ENCODE measurements at places on chromosomes 11 and 22.

DNA sequence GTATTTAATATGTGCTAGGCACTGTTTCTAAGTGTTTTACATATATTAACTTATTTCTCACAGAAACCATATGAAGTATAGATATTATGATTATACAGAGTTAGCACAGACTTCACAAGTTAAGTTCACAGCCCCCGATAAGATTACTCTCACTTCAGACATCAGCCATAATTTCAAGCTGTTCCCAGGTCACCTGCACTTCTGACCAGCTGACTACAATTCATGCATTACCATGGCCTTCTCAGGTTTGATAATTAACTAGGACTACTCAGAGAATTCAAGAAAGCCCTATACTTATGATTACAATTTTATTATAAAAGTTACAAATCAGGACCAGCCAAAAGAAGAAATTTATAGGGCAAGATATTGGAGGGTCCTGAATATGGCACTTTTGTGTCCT lies 68.2 kb upstream of the RRM1 start:
- no peak for DNase-seq

- no peak for DNase-seq
These were observed 161.8 kb downstream of the KIRREL3 start for GRCh38 chr11:126838779-126839178.

DNA sequence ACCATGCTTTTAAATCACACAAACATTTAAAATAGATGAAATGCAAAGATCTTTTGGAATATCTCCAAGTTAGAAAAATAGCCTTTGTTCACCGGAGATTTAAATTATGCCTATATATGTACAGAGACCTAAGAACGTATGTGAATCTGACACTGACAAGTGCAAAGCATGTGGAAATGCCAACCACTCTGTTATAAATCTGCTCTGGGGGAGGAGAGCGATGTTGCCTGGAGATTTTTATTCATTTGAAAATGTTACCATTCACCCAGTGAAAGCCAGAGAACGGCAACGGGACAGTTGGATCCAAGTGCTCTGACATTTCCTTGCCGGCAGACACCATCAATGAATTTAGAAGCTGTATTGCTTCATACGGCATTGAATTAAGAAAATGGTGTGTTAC lies 39.8 kb upstream of the BMAL1 start:
- DNase-seq = no peak

DNA sequence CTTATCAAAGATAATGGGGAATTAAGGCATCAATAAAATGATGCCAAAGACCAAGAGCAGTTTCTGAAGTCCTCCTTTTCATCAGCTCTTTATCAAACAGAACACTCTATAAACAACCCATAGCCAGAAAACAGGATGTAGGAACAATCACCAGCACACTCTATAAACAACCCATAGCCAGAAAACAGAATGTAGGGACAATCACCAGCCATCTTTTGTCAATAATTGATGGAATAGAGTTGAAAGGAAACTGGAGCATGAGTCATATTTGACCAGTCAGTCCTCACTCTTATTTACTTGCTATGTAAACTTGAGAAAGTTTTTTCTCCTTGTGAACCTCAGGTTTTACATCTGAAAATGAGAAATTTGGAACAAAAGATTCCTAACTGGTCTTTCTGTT lies 10.0 kb downstream of the MS4A2 start:
- DNase-seq = no peak

GRCh38 chr22:31244046-31244942 lies 32.2 kb downstream of the LIMK2 start:
- DNase-seq = no peak

DNA sequence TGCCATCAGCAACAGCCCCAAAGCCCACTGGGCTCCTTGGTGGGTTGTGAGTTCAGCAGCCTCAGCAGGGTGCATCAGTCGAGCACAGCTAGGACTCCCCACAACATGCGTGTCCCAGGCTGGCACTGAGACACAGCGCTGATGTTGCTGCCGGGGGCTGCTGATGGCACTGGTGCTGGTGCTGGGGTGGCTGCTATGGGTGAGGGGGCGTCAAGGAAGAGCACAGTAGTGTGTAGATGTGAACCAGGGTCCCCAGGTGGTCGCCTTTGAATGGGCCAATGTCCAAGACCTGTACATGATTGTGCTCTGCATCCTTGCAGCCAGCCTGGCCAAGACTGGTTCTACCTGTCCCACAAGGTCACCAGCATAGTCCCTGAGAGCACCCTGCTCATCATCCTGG lies 121.3 kb upstream of the SERPIND1 start:
- DNase-seq = no peak

DNA sequence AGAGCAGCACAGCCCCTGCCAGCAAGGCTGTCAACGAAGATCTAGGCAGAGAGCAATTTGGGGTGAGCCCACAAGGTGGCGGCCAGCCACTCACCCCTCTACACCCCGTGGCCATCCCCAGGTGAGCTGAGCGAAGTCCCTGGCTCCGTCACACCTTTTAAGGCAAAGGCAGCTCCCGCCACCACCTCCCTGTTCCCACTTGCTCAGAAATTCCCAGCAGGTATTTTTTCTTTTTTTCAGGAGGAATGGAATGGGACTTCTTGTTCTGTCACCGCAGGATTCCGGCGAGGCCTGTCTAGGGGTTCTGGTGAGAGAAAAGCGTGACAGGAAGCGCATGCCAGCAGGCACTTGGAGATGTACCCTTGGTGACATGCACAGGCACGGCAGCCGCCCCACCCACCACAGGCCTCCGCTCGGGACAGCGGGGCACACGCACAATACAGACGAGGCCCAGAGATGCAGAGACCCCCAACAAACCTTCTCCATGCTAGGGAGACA lies 10.0 kb downstream of the RPL3 start:
- DNase-seq = no peak

DNA sequence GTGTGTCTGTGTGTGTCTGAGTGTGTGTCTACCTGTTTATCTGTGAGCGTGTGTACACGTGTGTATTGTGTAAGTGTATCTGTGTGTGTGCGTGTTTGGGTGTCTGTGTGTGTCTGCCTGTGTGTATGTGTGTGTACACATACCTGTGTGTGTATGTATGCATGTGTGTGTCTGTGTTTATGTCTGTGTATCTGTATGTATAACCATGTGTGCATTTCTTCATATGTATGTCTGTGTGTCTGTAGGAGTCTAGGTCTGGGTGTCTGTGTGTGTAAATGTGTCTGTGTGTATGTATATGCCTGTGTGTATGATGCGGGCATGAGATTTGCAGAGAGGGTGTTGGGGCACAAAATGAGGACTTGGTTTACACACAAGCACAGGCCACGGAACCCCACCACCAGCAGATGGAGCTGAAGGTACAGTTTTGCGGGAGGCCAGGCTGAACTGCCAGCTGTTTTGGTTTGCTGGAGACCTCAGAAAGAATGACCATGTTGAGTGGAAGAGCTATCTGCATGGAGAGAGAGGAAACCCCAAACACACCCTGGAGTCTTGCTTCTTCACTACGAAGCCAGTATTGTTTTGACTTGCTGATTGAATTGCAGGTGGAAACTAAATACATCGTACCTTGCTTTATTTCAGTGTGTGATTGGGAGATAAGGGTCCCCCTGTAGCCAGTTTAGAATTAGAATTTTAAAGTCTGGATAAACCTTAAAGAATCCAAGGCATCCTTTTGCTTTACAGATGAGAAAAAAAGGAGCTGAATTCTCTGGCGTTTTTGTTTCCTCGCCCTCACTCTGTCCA lies 497.2 kb downstream of the NTM start:
- no peak for DNase-seq

DNA sequence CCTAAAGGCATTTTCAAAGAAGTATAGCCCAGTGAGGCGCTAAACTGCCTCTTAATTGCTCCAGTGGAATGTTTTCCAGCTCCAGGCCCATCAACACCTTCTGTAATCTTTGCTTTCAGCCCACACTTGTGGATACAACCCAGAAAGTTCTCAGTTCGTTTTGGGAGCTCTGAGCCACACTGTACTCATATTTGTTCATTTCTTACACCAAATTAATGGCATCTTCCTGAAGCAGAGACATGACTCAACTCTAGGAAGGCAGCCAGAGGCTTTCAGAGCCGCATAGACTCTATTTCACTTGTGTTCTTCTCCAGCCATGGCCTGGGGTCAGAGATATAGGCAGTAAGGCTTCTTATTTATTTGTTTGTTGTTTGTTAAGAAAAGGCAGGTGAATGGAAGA lies 175.5 kb upstream of the NCAM1 start:
- no peak for DNase-seq

- no peak for DNase-seq
These were observed 300.4 kb downstream of the TMEM135 start for GRCh38 chr11:87338046-87338639.

DNA sequence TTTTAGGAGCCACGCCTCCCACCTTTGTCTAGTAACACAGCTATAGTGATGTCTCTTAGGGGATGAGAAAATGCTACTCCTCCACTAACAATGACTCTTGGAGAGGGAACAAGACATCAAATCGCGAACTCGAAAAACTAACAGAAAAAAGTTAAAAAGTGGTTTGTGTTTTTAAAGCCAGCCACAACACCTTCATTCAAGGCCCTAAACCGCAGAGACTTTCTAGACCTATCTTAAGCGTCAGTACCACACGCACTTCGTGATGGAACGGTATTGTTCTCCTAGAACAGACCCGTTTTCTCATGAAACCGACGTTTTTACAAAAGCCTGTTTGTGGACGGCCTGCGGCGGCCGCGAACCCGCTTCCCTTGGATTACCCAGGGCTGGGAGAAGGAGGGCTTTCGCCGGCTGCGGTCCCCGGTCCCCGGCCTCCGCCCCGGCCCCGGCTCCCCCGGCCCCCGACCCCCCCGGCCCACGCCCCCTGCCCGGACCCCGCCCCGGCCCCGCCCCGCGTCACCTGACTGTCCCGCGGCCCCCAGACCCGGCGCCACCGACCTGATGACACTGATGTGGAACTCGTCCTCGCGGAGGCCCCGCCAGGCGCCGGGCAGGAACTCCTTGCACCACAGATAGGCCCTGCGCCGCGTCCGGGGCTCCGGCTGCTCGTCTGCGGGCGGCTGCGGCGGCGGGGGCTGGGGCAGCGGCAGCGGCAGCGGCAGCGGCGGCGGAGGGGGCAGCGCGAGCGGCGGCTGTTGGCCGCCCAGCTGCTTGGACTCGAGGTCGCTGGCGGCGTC lies 718 bp downstream of the CHKA start:
- DNase-seq = no peak

GRCh38 chr11:131652231-131652630 lies 281.8 kb downstream of the NTM start:
- no peak for DNase-seq

DNA sequence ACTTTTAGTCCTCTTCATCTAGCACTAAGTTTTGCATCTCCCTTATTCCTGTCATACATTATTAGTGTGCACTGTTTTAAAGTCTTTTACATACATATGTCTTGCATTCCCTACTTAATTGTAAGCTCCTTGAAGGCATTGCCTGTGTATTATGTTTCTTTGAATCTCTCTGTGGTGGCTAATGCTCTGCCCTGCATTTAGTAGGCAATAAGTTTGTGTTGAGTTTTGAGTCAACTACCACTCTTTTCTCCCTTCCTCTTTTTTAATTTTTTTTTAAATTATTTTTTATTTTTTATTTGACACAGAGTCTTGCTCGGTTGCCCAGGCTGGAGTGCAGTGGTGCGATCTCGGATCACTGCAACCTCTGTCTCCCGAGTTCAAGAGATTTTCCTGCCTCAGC lies 78.9 kb downstream of the ZBTB16 start:
- DNase-seq = no peak

- DNase-seq = peak; percentile 28
These were observed 354.4 kb downstream of the SOX6 start for GRCh38 chr11:16001899-16002426.

DNA sequence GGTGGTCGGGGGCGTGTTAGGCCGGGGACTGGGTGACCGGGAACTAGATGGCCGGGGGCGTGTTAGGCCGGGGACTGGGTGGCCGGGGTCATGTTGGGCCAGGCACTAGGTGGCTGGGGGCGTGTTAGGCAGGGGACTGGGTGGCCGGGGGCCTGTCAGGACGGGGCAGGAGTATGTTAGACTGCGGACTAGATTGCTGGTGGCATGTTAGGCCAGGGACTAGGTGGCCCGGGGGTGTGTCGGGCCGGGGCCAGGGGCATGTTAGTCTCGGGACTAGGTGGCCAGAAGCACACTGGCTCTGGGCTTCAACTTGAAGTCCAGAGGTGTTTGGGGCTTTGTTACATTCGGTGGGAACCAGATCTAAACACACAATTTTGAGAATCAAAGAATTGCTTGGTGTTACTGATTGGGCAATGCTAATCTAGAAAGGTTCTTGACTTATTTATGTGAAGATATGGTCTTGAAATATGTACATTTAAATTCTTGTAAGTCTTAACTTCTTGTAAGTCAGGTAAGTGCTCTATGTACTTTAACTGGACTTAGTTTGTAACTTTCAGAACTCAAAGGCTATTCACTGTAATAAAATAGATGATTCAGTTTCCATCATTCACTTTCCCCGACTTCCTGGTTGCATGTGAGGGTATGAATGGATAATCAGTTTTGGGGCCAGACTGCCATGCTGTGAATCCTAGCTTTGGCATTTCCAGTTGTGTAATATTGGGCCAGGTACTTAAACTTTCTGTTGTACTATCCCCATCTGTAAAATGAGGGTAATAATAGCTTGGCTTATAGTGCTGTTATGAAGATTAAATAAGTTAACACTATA lies 1.1 kb downstream of the EXT2 start:
- no peak for DNase-seq

DNA sequence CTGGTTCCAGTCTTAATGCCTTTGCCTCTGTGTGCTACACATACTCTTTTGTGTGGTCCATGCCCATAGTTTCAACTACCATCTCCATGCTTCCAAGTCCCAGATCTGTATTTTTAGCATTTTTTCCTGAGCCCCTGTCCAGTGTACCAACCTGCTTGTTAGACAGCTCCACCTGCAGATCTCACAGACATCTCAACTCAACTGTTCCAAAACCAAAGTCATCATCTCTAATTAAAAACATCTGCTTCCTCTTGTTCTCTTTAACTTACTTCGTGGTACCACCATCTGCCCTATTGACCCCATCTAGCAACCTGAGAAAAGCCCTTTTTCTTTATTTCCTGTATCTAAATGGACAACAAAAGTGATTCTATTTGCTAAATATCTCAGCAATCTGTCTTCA lies 8.6 kb upstream of the KMT2A start:
- DNase-seq = no peak

DNA sequence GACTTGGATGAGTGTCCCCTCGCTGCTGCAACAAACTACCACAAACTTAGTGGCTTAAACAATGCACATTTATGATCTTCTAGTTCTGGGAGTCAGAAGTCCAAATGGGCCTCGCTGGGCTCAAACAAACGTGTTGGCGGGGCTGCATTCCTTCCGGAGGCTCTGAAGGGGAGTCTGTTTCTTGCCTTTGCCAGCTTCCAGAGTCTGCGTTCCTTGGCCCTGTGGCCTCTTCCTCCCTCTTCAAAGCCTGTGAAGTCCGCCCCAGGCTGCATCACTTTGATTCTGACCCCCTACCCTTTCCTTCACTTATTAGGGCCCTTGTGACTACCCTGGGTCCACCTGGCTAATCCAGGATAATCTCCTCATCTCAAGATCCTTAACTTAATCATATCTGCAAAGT lies 80.3 kb upstream of the NECTIN1 start:
- peak; percentile 81 for DNase-seq

GRCh38 chr11:10678101-10678500 lies 15.5 kb downstream of the IRAG1 start:
- no peak for DNase-seq
